HL-60 (cell line): ENCODE measurements at places on chromosomes 1 and 21.
A peak's percentile ranks its signal among the peaks of the same experiment; 100 is the strongest.

DNA sequence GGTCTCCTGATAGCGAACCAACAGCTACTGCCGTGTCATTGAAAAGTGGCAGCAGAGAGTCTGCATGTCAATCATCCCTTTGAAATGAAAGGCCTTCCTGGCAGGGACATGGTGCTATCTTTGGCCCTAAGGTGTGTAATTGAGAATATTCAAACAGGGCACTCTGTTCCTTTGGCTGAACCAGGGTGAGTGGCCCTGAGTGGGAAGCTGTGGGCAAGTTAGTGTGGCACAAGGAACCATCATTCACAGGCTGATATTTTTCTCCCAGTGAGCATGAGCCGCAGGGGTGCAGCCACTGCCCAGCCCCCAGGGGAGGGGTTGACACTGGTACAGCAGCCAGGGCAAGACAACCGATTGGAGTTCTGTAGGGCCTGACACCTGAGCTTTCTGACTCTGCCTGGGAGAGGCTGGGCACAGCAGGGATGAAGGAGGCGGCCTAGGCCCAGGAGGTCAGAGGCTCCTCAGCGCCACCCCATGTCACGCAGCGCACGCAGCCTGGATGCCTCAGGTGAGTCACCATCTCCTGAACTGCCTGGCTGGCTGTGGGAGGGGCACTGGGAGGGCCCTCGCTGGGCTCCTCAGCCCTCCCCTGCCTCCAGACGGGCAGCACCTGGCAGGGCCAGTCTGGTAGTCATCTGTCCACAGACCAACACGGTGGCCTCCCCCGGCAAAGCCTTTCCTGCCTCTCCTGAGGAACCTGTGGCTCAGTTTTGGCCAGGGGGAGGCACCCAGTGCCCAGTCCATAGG is 13.2 kb downstream of the QSOX1 start:
- DNase-seq, result no peak

GRCh38 chr1:151458802-151459330 is 428 bp downstream of the POGZ start:
- peak; percentile 59 for DNase-seq

DNA sequence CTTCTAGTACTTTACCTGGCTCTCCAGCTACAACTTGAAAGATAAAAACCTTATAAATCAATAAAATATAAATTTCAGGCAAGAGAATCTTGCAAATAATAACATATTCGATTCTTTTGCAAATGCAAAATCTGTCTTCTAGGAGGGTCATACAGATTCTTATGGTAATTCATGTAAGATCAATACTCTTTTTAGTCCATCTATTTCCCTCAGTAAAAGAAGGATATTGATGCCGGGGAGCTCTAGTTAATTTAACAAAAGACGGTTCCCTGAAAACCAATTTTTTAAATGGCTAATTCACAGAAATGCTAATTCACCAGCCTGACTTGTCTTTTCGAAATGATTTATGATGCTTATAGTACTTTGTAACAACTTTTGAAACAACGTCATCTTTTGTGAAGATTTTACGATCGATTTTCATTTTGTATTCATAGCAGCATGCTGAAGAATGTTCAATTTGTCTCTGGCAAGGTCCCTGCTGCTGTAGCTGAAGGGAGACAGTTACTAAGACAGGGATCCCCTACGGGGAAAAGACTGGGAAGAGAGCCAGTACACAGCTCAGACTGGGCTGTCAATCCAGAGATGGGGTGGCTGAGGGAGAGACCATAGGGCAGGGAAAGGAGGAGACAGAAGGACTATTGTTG is 90.6 kb upstream of the SPAG17 start:
- DNase-seq, result no peak

- DNase-seq, result no peak
These were observed 20.0 kb downstream of the ADARB1 start for GRCh38 chr21:45094412-45094811.

DNA sequence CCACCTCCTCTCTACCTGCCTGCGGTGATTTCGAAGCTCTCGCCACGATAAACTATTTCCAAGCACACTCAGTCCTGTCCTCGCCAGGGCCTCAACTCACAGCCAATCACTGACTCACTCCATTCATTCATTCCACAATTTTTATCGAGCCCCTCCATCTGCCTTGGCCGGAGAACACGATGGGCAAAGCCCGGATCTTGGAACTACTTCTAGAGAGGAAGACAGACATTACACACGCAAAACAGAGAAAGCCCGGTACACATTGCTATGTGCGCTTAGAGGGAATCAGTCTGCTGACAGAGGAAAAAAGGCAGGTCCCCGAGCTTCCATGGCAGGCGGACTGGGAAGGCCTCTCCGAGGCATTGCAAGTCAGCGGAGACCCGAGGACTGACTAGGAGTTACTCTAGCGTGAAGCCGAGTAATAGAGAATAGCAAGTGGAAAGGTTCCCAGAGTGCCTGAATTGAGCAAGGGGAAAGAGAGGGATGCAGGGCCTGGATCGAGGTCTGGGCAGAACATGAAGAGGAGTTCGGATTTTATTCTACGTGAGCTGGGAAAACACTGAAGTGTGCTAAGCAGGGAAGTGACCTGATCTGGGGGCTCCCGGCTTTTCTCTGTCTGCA is 54.2 kb upstream of the DNAJC6 start:
- DNase-seq, result no peak

DNA sequence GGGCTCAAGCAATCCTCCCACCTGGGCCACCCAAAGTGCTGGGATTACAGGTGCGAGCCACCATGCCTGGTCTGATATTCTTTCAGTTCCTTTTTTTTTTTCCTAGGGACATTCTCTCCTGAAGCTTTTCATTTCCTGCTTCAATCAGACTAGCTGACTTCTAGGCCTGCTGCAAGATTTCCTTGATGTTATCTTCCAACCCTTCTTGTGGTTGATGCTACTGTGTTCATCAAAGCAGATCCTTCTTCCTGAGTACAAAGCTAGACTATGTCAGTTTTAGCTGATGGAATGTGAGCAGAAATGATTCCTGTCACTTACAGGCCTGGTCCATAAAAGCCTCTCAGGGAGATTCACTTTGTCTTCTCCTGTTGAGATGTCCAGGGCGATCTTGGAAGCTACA is 146.4 kb downstream of the CDC7 start:
- no peak for DNase-seq

GRCh38 chr1:202007304-202007703 is 3.1 kb upstream of the ELF3 start:
- no peak for DNase-seq

GRCh38 chr1:9758559-9759121 is 65.1 kb downstream of the CLSTN1 start:
- DNase-seq, result no peak

- DNase-seq, result no peak
These were observed 55.7 kb downstream of the LRRC8C start for GRCh38 chr1:89688607-89689006.

GRCh38 chr1:177256153-177257075 is 85.7 kb downstream of the BRINP2 start:
- DNase-seq, result peak; percentile 35

- DNase-seq, result no peak
These were observed 328.3 kb upstream of the ADGRL2 start for GRCh38 chr1:81472387-81472786.

GRCh38 chr1:202130297-202130721 is 7.6 kb downstream of the GPR37L1 start:
- no peak for DNase-seq

DNA sequence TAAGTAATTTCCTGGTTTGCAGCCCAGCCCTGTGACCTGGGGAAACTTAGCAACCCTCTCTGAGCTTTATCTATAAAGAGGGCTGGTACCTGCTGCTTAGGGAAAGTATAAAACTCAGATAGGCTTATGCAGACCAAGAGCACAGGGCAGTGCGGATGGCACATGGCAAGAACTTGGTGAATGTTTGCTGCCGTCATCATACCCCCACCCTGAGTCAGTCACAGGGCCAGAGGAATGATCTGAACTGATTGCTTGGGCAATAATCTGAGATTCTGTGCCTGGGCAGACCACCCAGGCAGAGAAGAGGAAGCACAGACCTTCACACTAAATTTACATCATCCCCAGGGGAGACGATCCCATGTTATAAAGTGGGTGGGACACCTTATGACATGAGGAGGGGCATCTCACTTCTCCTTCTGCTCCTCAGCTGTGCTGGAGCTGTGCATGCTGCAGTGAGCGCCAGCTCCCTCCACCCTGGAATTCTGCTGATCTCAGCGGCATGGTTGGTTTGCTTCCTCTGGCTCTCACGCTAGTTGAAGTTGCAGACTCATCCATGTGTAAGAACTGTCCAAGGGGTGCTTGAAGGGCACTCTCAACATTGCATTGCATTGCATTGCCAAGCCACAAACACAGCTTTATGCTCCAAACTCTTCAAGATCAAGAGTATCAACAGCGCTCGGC is 197.1 kb downstream of the AJAP1 start:
- no peak for DNase-seq

- no peak for DNase-seq
These were observed 24.5 kb upstream of the DISC1 start for GRCh38 chr1:231601824-231602672.

DNA sequence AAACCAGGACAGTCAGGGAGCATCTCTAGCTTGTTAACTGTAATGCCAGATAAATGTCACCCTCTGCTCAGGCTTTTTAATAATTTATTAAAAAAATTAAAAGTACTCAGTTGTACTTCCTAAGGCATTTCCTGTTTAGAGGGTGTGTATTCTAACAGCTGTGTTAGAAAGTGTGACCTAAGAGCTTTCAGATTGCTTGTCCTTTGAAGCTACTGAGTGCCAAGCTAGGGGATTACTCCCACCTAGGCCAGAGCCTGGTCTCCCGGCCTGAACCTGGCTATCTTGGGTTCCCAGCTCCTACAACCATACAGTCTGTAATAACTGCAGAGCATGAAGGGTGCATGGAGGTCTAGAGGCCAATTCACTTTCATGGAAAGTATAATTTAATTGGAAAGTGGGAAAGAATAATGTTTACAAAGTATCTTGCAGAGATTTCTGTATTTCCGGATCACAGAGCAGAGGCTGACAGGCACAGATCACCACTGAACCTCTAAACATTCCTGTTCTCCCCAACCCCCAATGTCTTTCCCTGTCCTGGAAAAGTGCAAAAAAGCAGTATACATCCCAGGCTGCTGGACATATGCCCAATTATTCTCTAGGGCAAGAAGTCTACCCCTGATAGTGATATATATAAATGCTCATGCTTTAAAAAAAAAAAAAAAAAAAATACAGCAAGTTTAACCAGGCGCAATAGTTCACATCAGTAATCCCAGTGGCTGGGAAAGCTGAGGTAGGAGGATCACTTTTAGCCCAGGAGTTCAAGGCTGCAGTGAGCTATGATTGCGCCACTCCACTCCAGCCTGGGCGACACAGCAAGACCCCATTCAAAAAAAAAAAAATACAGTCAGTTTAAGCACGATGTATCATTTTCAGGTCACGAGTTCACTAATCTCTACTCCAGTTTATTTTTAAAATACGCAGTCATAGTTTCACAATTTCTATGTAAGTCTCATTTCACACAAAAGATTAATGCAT is 36.7 kb upstream of the RAP1A start:
- DNase-seq, result no peak

DNA sequence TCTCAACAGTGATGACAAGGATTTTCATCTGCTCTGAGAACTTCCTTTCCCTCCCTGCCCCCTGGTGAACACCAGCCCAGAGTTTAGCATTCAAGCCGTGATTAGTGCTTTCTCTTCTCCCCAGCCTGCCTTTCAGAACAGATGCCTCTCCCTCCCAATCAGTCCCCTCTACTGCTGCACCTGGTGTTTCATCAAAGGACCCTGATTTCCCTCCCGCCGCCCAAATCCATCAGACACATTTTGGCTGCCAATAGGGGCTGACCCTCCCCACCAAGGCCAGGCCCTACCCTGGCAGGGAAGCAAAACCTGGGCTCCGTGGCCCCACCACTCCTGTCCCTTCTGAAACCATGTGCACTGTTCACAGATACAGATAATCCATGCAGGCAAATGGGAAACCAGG is 34.0 kb upstream of the KLHDC7A start:
- no peak for DNase-seq

GRCh38 chr1:106523497-106523896 is 533.0 kb upstream of the PRMT6 start:
- DNase-seq, result no peak

DNA sequence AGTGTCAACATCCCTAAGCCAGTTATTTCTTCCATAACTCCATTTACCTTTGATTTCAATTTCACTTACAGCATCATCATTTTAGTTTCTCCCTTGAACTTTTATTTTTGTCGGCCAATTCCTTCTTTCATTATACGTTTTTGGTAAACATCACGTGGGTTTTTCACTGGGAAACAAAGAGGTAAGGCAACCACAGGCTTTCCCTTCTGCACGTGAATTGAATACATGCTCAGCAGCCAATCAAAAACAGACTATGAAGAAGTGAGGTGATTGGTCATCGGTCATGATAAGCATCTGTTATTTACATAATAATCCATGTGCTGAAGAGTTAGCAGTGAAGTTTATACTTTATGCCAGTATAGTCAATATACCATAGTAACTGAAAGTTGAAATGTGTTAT is 98.7 kb downstream of the NCAM2 start:
- DNase-seq, result no peak

DNA sequence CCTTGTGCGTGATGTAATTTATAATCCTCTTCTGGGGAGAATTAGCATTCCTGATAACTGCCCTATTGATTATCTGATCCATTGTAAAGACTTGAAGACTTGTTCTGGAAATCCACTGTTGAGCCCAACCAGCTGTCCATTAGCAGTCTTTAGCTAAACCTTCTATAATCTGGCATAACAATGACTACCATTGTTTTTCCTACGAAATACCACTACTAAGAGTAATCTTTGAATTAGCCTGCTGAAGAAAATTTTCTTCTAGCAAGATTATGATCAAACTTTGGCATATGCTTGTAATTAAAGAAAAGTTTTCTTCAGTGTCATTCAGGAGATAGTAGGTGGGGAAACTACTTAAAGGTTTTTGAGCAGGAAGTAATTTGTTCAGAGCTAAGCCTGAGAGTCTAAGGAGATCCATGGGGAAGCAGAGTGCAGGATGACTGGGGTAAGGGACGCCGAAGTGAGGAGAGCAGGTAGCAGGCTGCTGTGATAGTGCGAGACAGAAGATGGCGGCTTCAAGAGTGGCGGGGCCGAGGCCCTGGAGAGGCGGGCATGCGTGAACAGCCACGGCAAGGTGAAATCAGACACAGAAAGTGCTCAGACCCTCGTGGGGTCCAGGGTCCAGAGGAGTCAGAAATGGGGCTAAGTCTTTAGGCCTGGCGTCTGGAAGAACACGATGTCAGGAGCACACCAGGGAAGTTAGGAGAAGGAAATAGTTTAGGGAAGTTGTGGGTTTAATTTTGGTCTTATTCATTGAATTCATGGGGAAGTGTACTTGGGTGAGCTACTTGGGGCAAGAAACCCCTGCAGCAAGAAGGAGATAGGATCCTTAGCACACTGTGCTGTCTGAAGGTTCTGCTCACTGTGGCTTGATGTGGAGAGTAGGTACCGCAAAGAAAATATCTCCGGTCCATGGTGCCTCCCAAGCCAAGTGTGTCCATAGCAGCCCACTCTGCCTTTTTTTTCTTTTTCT is 112.6 kb upstream of the ADAR start:
- DNase-seq, result peak; percentile 60

GRCh38 chr1:228066891-228067654 is 15.4 kb upstream of the ARF1 start:
- DNase-seq, result no peak

DNA sequence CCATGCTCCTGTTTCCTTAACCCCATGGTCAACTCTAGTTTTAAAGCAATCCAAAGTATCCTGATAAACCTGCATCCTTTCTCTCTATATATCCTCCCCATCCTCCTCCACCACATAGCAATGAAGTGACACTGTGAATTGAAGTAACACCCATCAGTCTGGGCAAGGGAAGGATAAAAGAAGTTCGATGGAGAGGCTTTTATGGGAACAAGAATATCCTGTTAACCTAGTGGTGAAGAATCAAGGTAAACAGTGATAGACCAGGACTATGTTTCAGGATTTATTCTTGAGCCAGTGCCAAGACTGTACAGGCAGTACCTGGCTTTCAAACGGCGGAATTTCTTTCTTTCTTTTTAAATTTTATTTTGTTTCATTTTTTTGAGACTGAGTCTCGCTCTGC is 17.6 kb downstream of the RABIF start:
- no peak for DNase-seq
